ENCODE measurements at places on chromosomes 2 and 18.

DNA sequence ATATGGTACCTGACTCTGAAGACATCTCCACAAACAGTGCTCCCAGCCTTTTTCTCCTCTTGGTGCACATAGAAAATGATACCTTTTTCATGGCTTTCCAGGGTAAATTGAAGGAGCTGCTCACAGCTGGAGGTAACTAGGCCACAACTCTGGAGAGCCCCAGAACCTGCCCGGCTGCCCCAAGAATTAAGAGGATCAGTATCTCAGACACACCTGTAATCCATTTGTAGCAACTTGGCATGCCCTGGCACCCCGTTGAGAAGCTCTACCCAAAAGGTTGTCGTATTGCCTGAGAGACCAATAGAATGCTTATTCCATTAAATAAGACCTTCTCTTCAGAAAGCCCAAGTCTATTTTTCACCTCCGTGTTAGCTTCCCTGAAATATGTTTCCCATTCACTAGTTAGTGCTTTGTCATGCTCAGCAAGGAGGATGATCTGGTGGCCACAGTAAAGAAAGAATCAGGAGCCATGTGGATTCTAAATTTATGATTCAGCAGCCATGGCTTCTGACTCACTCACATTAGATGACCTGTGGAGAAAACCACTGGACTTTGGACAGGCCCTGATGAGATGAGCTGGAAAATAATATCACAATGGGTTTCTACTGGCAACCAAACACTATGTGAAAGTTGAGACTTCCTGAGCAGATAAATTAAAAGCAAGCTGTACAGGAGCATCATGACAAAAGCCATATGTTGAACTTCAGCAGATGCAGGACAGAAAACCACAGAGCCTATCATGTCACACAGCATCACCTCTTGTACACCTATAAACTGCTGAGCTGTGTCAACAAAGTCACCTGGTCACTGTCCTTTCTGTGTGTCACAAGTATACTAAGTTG, 253.3 kb upstream of the OSR1 start:
- DNase-seq = peak; percentile 98

GRCh38 chr2:28447943-28448792, 47.7 kb upstream of the PLB1 start:
- DNase-seq = peak; percentile 86

- no peak for DNase-seq
These were observed 90.1 kb upstream of the KLF7 start for GRCh38 chr2:207255565-207256470.

- DNase-seq = no peak
These were observed 135.7 kb downstream of the SPAG16 start for GRCh38 chr2:213419980-213420379.

DNA sequence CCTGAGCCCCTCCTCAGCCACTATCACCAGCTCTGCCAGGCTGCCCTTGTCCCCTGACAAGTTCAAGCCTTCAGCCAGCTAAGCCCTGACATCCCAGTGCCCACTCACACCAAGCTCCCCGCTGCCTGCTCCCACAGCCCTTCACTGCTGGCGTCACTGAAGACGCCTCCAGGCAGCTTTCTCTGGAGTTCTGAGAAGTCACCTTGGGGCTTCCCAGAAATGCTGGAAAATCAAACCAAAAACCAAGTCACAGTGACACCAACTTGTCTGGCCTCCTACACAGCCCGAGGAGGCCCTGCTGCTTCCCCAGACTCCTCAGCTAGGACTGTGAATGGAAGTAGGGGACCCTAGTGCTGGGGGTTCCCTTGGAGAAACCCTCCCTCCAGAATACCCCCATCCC, 2.2 kb upstream of the TNS1 start:
- no peak for DNase-seq

DNA sequence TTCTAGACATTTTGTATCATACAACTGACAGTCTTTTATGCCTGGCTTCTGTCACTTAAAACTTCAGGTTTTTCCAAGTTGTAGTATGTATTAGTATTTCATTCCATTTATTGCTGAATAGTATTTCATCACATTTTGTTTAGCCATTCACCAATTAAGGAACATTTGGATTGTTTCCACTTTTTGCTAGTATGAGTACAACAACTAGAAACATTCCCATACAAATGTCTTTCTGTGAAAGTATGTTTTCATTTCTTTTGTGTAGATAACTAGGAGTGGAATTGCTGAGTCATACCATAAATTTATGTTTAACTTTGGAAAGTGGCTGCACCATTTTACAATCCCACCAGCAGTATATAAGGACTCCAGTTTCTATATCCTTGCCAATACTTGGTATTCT, 135.9 kb downstream of the ATAD2B start:
- DNase-seq = peak; percentile 54

- DNase-seq = no peak
These were observed 56.5 kb upstream of the ACVR1 start for GRCh38 chr2:157932480-157933159.
